ENCODE measurements at places on chromosomes 3 and 15. TPM values are rescaled to one million over a fixed set of nuclear protein-coding genes. Genes with fewer than 3 reads are reported as not detected.

SPTBN5 gene
- 0.69 TPM for total RNA-seq

- DNase-seq: no peak
Measured at GRCh38 chr3:8665407-8665896, 20.9 kb upstream of the SSUH2 start.

CCDC13 gene
- 0.77 TPM for total RNA-seq

PEX11A gene
- total RNA-seq: 3.5 TPM

- DNase-seq: peak; percentile 15
Measured at GRCh38 chr15:98421419-98422129, 226.8 kb upstream of the IGF1R start.

CATSPER2 gene
- 0.29 TPM for total RNA-seq

DNA sequence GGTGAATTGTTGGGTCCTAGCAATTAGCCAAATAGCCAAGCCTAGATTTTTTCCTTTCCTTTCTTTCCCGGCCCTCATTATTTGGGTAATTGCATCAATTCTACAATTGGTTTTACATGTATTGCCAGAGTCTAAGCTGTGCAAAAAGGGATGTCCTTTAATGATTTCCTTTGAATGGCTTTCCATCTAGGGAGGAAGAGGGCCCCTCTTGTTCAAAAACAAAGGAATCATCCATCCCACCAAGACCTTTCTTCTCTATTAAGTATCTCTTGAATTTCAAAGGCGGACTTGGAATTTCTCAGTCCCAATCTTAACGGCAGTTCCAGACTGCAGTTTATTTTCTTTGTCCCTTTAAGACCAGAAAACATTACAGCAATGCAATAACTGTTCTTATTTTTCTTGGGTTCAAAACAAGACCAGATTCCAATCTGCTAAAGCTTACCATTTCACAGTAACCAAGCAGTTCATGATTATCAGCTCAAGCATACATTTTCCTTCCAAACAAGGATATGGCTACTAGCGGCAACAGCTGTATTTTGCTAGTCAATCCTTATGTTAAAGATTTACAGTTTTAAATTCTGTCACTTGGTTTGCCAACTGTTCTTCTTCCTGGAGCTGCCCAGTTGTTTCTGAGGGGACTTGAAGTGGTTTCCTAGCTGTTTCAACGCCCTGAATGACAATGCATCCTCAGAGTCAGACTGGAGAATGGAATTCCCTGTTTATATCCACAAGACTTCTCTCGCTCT is 91.4 kb upstream of the LRIG1 start:
- DNase-seq: no peak
